ENCODE measurements at places on chromosomes 2 and 18.

- peak; percentile 47 for DNase-seq
Measured at GRCh38 chr2:219002395-219003266, 9.4 kb upstream of the CRYBA2 start.

GRCh38 chr2:30733876-30734520 lies 73.2 kb downstream of the CAPN13 start:
- no peak for DNase-seq

- no peak for DNase-seq
Measured at GRCh38 chr2:159094173-159094737, 125.8 kb downstream of the TANC1 start.

- DNase-seq: no peak
Measured at GRCh38 chr2:159971365-159972152, 90.9 kb downstream of the PLA2R1 start.

DNA sequence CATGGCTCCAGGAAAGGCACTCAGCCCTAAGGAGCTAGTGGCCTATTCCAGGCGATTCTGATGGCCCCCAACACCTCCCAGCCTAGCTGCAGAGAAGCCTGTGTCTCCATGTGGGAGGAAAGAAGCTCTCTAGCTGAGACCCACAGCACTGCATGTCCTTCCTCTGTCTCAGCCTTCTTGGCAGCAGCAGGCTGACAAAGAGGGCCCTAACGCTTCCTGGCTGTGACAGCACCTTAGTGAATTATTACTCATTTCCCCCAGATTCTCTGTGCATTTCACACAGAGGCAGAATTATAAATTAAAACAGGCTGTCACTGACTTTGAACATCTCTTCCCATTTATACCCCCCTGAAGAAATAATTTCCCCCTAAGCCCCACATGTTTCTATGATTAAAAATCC lies 206.8 kb downstream of the CLIP4 start:
- no peak for DNase-seq

- no peak for DNase-seq
Measured at GRCh38 chr2:70750320-70750719, 17.7 kb downstream of the ADD2 start.

DNA sequence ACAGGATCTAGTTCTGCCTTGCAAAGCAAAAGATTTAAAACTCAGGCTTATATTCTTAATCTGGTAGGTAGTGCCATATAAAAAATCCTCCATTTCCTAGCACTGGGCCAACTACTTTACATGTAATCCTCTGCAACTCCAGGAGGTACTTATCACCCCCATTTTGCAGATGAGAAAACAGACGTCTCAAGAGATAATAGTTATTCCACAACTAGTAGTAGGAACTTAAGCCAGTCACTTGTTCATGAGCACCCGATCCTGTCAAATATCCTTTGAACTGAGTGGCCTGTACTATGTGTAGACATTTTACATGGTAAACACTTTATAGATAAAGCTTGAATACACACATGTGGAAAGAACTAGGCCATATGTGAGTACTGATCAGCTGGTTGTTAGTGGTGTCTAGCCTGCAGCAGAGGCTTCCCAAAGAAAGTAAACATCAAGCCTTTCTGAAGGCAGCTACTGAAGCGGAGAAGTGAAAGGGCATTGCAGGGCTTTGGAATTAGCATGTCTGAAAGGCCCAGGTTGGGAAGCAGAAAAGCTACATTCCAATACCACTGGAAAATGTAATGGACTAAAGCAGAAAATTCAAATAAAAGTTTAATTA lies 48.0 kb downstream of the NAB1 start:
- no peak for DNase-seq

DNA sequence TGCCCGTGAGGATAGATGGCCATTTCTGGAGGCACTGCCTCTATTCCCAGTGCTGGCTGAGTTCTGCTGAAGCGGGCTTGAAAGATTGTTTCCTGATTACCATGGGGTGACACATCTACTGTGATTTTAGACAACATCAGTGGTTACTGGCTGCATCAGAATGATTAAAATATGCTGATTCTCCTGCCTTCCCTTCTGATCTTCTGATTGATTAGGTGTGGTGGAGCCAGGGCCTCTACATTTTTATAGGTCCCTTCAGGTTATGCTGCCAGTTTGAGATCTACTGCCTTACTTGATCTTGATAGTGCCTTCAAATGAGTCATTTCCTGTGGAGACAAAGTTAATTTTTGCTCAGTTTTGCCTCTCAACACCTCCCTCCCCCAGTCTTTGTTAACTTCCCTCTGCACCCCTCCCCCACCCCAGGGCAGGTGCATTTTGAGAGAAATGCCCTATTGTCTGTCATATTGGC lies 31.6 kb upstream of the SNORC start:
- no peak for DNase-seq

- DNase-seq: no peak
Measured at GRCh38 chr2:26608557-26608956, 32.6 kb downstream of the CIB4 start.

DNA sequence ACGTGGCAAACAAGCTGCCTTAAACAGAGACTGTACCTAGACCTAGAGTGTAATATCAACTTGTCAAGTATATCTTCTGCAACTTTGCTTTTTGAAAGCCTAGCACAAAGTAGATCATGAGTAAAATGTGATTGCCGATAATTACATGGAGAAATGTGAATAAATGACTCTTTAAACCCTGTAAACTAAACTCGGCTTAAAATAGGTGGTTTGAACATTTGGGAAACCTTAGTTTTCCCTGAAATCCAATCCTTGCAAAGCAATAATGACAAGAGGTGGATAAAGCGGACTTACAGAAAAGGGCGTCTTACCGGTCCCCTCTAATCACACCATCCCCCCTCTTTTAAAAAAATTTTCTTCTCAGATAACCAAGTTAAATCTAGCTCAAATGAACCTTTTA lies 549 bp upstream of the PSMD14 start:
- no peak for DNase-seq

DNA sequence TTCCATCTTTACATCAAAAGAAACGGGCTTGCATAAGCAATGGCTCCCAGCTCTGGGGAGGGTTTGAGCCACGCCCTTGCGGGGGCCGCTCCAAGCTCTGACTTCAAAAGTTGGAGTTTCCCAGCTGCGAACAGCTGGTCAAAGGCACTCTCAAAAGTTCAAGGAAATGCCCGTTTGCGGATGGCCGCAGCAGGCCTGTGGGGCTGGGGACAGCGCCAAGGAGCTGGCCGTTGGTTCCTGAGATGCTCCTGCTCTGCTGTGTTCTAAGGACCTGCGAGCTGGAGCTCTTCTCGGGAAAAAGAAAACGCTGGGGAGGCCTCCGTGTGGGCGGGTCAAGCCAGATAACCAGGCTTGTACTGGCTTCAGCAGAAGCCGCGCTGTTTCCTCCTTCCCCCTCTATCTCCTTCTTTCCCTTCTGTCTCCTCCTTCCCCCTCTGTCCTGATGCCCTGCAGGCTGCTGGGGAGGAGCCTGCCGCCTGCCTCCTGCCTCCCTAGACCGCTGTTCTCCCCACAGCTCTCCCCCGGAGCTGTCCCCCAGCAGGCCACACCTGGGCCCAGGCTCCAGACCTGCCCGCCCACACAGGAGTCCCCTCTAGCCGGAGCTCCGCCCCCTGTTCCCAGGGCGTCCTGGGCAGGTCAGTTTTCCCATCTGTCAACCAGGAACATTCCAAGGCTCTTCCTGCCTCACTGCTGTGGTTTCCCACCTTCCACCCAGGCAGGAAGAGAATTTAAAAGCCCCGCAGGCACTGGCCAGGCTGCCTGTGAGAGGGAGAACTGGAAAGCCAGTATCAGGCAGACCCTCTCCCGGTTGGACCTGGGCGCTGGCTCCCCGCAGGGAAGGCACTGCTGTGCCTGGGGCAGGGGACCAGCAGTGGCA lies 14.1 kb downstream of the KLF11 start:
- no peak for DNase-seq

DNA sequence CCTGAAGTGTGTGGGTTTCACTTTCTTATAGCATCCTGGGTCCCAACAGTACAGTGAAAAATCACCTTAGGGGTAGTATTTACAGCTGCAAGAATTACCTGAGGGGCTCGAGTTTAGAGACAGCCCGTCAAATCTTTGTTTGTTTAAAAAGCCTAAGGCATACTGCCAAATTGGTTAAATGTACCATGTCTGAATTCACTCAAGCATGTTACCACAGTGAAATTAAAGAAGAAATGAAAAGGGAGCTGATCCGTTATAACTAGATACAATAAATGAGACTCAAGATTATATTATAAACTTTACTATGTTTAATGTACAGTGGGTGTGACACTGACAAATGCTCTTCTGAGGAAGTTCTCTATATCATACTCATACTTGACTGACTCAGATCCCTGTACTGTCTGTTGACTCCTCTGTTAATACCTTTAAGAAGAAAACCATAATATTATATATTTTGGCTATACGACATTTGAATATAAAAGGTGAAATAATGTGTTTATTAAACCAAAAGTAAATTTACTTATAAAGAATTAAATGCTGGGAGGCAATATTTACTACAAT lies 107.3 kb downstream of the TMEFF2 start:
- no peak for DNase-seq

DNA sequence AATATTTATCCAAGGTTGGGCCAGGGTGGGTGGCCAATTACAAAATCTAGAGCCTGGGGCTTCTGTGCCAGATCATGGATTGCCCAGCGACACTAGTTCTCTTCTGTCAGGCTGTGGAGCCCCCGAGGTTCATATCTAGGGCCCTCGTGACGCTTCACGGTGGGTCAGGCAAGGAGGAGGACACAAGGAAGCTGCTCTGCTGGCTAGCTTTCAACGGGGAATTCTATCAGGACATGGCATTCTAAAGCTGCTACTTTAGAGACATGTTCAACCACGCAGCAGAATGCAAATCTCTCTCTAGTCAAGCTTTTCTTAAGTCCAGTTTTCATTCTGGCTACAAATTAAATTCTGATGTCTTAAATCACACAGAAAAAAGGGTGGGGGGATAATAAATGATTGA lies 180.2 kb downstream of the THADA start:
- DNase-seq: no peak

- DNase-seq: no peak
Measured at GRCh38 chr18:74832999-74833398, 235.3 kb downstream of the ZNF407 start.

DNA sequence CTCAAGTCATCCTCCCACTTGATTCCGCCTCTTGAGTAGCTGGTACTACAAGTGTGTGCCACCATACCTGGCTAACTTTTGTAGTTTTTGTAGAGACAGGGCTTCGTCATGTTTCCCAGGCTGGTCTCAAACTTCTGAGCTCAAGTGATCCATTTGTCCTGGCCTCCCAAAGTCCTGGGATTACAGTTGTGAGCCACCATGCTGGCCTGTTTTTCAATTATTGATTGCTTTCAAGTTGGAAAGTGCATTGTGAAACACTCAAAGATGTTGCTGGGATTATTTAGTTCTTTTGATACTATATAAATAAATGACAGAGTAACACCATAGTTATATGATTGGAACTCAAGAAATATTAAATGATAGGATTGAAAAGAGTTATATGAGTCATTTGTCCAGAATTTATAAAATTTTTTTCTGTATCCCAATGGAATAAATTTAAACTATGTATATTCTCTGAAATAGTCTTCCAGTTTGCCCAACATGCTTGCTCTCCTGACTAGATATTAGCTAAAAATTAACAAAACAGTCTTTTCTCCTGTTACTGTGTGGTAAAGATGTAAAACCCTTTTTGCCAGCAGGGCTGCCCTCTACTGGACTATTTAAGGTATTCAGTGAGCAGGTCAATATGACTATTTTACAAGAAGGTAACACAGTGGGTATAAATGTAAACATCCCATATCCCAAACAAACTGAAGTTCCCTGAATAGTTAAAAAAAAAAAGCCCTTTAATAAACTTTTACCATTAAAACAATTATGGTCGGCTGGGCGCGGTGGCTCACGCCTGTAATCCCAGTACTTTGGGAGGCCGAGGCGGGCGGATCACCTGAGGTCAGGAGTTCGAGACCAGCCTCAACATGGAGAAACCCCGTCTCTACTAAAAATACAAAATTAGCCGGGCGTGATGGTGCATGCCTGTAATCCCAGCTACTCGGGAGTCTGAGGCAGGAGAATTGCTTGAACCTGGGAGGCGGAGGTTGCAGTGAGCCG lies 42.7 kb downstream of the ACSL3 start:
- no peak for DNase-seq

DNA sequence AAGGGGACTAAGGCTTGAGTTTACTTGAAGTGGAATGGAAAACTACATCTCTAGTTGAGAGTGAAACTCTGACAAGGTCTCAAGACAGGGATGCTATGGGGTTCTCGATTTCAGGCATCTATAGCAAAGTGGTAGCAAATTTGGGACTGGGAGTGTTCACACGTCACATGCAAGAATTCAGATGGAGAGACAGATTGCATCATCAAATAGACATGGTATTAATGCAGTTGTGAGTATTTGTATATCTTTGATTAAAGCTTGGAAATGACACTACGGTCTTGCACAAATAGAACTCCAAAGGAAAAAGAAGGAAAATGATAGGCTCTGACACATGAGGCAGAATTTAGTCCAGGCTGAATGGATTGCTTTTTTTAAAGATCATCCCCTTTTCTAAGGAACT lies 1061.6 kb upstream of the FANCL start:
- no peak for DNase-seq

- DNase-seq: no peak
Measured at GRCh38 chr18:36661999-36662398, 166.8 kb downstream of the TPGS2 start.

DNA sequence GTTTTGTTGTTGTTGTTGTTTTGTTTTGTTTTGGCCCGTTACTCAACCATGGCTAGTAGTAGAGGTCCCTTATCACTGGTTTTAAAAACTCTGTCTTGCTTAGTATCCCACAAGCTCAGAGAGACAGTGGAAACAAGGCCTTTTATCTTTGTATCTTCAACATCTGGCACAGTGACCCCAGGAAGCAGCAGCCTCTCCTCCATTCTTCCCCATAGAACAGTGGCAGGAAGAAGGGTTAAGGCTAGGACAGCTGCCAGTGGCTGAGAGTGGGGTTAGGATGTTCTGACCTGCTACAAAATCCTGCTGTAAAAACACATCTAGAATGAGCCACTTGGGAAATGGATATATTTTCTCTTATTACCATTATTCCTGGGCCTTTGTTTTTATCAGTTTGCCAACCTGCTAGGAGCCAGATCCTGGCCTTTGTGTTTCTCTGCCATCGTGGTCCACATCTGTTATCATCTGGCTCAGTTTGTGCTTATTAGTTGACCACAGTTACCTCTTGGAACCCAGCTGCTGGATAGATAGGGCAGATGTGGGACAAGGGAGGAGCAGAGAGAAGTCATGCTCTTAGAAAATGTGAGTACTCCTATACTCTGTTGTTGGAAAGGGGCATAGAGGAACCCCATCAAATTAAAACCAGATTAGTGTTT lies 246.8 kb downstream of the AGPS start:
- no peak for DNase-seq

- DNase-seq: no peak
Measured at GRCh38 chr2:147630585-147630984, 214.2 kb upstream of the ACVR2A start.
